ENCODE measurements at places on chromosomes 5 and 9. TPM values are rescaled to one million over a fixed set of nuclear protein-coding genes. Genes with fewer than 3 reads are reported as not detected.

The OCLN gene
- 0.35 TPM for polyA plus RNA-seq

The TAF11L5 gene
- polyA plus RNA-seq = not detected

The CA9 gene
- polyA plus RNA-seq = 1.3 TPM

The FCHSD1 gene
- 23.6 TPM for polyA plus RNA-seq

The MEIKIN gene
- not detected for polyA plus RNA-seq

The AHRR gene
- polyA plus RNA-seq = 0.88 TPM

The NR4A3 gene
- polyA plus RNA-seq = 10.0 TPM

The TMEM252 gene
- not detected for polyA plus RNA-seq

The SLC34A1 gene
- polyA plus RNA-seq = not detected

The BSPRY gene
- polyA plus RNA-seq = 3.2 TPM

The GDNF gene
- polyA plus RNA-seq = 0.48 TPM

The TAF1L gene
- polyA plus RNA-seq = 0.04 TPM

The RGMB gene
- polyA plus RNA-seq = 8.0 TPM

The AGXT2 gene
- polyA plus RNA-seq = not detected

The EPB41L4A gene
- 4.2 TPM for polyA plus RNA-seq

The MGAT1 gene
- 46.8 TPM for polyA plus RNA-seq

The PURA gene
- polyA plus RNA-seq = 14.0 TPM

The GPR151 gene
- polyA plus RNA-seq = not detected

The ITGA1 gene
- polyA plus RNA-seq = 80.3 TPM

The SOX30 gene
- polyA plus RNA-seq = not detected

The EGFL7 gene
- 452 TPM for polyA plus RNA-seq

The ENG gene
- 96.7 TPM for polyA plus RNA-seq

The PRDM9 gene
- polyA plus RNA-seq = not detected

The DIRAS2 gene
- 2.8 TPM for polyA plus RNA-seq

The ABLIM3 gene
- 10.4 TPM for polyA plus RNA-seq

The TRAPPC13 gene
- polyA plus RNA-seq = 19.5 TPM

The SPATA24 gene
- polyA plus RNA-seq = 11.7 TPM

The SLC36A3 gene
- polyA plus RNA-seq = not detected

The FCN2 gene
- 32.9 TPM for polyA plus RNA-seq

The PCDHA9 gene
- not detected for polyA plus RNA-seq

The SPATA31D3 gene
- polyA plus RNA-seq = 0.08 TPM

The SLC25A2 gene
- polyA plus RNA-seq = not detected

The C5orf34 gene
- 1.0 TPM for polyA plus RNA-seq

The PLAC8L1 gene
- 0.97 TPM for polyA plus RNA-seq

The WNT8A gene
- not detected for polyA plus RNA-seq

The NXNL2 gene
- not detected for polyA plus RNA-seq

The ZDHHC11 gene
- polyA plus RNA-seq = 8.6 TPM

The NEUROG1 gene
- not detected for polyA plus RNA-seq

The DAB2IP gene
- 47.7 TPM for polyA plus RNA-seq

The LSM11 gene
- polyA plus RNA-seq = 1.0 TPM

The SHLD3 gene
- 5.5 TPM for polyA plus RNA-seq

The ALDOB gene
- 4.5 TPM for polyA plus RNA-seq

The RFESD gene
- 2.5 TPM for polyA plus RNA-seq

The GZMA gene
- polyA plus RNA-seq = 4.2 TPM

The LCN1 gene
- polyA plus RNA-seq = not detected

The PPP2R2B gene
- 2.7 TPM for polyA plus RNA-seq

The FYB1 gene
- polyA plus RNA-seq = 6.7 TPM

The LMNB1 gene
- polyA plus RNA-seq = 6.4 TPM

The PHF24 gene
- 0.16 TPM for polyA plus RNA-seq

The CDC14B gene
- 8.9 TPM for polyA plus RNA-seq

The POLR1E gene
- 12.6 TPM for polyA plus RNA-seq

The FREM1 gene
- 4.0 TPM for polyA plus RNA-seq

The LCN12 gene
- polyA plus RNA-seq = 0.75 TPM

The FRRS1L gene
- 2.9 TPM for polyA plus RNA-seq

The PTGS1 gene
- polyA plus RNA-seq = 1.3 TPM

The ENTREP1 gene
- polyA plus RNA-seq = 13.7 TPM

The PDE8B gene
- 5.9 TPM for polyA plus RNA-seq

The MSMP gene
- polyA plus RNA-seq = 1.3 TPM

Measured in adrenal gland (tissue), 19 donors.